ENCODE measurements at places on chromosomes 4 and X.

- no peak for DNase-seq
These were observed 7.4 kb downstream of the MMAA start for GRCh38 chr4:145626623-145626982.

DNA sequence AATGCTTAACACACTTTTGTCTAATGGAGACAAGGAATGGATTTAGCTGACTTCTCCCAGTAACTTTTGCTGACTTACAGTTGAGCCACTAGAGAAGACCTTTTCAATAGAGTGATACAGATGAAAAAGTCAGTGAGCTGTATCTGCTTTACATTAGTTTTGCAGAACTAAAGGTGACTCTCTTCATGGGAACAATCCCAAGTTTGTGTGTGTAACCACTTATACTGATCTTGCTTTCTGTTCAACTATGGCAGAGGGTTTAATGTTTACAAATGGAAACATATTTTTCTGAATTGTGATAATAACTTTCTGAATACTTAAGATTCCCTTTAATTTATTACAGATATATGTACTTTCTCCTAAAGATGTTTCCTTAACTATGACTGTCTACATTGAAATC lies 182.6 kb upstream of the PUDP start:
- no peak for DNase-seq

- DNase-seq = no peak
These were observed 9.4 kb upstream of the TET2 start for GRCh38 chr4:105137121-105137875.

DNA sequence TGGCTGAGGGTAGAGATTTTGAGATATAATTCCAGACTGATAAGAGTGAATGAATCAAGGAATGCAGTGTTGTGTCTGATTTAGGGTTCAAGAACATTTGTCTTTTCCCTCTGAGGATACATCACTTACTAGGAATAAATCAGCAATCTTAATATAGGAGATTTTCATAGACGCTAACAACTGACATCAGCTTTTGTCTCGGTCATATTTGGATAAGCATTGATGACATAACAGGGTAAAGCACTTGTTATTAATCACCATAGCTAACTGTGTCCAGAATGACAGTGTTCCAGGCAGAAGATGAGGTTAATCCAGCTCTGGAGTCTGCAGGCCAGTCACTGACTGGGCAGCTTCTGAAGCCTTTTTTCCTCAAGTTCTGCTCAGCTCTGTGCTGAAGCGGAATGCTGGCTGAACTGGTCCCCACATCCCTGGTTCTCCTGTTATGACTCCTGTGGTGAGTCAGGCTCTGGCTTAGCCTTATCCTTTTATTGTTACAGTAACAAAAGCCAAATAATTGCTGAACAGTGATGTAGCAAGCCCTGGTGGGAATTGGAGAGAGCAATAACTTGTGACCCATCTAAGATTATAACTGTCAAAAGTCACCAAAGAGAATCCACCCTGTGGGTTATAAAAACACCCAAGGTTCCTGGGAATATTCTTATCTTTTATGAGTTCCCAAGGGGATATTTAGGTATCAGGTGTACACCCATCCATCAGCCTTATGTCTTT lies 41.8 kb downstream of the FNIP2 start:
- peak; percentile 83 for DNase-seq

DNA sequence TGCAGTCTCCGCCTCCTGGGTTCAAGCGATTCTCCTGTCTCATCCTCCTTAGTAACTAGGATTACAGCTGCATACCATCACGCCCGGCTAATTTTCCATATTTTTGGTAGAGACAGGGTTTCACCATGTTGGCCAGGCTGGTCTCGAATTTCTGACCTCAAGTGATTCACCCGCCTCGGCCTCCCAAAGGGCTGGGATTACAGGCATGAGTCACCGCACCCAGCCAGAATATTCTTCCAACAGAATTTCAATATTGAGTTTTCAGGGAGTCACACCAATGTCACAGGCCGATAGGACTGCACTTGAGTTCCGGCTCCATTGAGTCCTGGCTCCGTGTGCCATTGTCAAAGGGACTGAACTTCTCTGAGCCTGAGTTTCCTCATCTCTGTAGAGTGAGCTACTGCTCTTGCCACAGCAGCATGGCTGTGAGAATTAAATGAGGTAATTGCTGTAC lies 82.9 kb downstream of the CLCN4 start:
- no peak for DNase-seq

GRCh38 chrX:96455078-96455477 lies 229.6 kb upstream of the DIAPH2 start:
- DNase-seq = no peak
